ENCODE measurements at places on chromosomes 16 and 17. TPM values are rescaled to one million over a fixed set of nuclear protein-coding genes. Genes with fewer than 3 reads are reported as not detected.

The TNFRSF12A gene
- total RNA-seq, result 449 TPM

The CDK12 gene
- 40.8 TPM for total RNA-seq

The RSKR gene
- total RNA-seq, result 4.5 TPM

The ADAMTS18 gene
- not detected for total RNA-seq

The HAP1 gene
- total RNA-seq, result 0.82 TPM

The TBX21 gene
- not detected for total RNA-seq

DNA sequence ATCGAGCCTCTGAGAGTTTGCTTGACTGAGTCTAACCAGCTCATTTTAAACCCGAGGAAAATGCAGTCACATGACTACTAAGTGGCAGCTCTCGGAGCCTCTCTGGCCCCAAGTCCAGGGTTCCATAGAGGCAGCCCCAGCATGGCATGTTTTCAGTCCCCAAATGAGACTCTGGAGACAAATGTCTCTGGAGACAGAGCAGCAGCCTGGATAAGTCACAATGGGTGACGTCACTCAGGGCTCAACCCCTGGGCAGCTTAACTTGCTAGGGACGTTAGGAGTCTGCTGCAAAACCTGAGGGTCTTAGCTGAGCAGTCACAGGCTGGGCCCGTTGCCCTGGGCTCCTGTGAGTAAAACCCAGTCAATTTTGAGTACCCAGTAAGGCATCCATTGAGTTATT is 6.9 kb upstream of the STH start:
- DNase-seq, result no peak

DNA sequence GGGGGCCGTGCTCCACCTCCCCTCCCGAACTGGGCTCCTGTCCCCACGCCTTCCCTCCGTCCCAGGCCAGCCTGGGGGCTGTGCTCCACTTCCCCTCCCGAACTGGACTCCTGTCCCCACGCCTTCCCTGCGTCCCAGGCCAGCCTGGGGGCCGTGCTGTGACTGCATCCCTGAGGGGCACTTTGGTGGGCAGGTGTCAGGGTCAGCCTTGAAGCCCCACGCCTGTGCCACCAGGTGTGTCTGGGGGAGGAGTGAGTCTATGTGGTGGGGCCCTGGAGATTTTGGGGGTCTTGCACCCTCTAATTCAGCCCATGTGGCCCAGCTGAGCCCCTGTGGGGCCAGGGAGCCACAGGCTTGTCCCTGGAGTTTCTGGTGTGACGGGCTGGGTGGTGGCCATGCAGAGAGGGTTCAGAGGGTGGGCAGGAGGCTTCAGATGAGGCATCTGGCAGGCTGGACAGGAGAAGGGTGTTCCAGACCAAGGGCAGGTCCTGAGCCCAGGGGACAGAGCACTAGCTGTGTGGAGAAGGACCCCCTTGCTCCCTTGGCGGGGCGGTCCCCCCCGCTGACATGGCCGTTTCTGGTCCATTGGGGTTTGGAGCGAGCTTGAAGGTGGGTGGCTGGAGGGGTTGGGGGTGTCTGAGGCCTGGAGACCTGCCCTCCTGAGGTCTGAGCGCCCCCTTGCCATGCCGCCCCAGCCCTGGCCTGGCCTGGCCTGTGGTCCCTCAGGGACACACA is 8.2 kb downstream of the NHERF2 start:
- no peak for DNase-seq

- DNase-seq, result no peak
These were observed 34.6 kb upstream of the MYOCD start for GRCh38 chr17:12631076-12631475.

- no peak for DNase-seq
These were observed 69.6 kb upstream of the HS3ST3A1 start for GRCh38 chr17:13671341-13671740.

DNA sequence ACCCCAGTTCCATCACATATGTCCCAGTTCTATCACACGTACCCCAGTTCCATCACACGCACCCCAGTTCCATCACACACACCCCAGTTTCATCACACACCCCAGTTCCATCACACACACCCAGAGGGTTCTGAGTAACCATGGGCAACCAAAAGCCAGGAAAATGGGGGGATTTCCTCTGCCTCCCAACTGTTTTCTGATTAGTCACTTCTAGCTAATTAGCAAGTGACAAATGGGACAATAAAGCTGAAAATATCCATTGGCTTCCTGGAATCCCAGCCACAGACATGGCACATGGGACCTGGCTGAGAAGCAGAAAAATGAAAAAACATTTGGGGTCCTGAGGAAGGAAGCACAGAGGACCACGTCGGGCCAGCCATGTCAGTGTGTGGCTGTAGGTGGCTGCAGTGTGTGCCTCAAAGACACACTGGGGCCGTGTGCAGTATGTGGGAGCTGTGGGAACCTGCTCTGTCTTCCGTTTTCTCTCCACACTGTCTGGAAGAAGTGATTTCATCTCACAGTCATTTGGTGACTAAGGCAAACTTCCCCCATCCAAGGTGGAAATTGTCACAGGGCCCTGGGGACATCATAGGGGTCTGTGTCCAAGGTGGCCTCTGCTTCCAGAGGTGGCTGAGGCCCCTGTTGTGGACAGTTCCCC is 106.7 kb downstream of the CMIP start:
- peak; percentile 77 for DNase-seq

- DNase-seq, result no peak
These were observed 6.0 kb downstream of the PDP2 start for GRCh38 chr16:66886321-66886720.

DNA sequence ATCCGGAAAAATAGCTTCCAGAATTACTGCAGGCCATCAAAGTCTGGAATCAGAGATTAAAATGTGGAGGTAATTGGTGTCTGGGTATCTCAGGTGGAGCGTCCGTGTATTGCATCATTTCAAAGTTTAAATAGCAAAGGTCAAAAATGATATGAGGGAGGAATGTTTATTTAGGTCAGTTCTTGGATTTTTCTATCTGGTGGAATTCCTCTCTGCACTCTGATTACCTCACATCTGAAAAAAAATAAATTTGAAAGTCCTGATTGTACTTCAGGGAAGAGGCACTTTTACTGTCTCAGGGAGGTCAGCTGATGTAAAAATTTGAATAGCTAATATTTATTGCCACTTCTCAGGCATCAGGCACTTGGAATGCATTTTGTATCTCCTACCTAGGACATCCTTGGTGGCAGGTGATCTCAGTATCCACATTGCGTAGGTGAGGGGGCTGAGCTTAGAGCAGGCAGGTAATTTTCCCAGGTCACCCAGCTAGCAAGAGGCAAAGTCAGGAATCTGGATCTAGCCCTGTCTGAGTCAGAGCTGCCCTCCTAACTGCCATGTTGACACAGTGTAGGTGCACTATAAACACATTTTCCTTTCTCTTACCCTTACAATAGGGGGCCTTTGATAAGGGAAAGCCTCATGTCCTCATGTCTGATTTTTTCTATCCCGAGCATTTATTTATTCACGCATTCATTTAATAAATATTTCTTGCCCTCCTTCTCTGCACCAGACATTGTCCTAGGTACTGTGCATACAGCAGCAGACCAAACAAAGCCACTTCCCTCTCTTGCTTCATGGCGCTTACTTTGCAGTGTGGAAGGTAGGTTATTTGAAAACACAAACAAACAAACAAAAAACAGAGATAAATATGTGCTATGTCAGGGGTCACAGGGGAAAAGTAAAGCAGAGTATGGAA is 454.3 kb downstream of the HAPSTR1 start:
- no peak for DNase-seq

DNA sequence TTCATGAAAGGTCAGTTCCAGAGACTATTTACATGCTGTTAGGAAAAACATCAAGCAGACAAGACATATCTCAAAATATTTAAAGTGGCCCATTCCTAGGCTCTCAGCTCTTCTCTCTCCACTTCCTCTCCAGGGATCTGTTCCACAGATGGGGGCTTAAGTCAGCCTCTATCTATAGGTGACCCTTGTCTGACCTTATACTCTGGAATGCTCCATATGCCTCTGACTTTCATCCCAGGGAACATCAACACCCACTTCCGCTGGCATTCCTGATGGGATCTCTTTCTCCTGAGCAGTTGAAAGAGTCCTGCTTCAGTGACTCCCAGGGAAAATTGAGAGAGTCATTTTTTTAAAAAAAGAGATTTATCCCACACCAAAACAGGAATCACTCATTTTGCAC is 11.5 kb upstream of the WIPI1 start:
- DNase-seq, result no peak

DNA sequence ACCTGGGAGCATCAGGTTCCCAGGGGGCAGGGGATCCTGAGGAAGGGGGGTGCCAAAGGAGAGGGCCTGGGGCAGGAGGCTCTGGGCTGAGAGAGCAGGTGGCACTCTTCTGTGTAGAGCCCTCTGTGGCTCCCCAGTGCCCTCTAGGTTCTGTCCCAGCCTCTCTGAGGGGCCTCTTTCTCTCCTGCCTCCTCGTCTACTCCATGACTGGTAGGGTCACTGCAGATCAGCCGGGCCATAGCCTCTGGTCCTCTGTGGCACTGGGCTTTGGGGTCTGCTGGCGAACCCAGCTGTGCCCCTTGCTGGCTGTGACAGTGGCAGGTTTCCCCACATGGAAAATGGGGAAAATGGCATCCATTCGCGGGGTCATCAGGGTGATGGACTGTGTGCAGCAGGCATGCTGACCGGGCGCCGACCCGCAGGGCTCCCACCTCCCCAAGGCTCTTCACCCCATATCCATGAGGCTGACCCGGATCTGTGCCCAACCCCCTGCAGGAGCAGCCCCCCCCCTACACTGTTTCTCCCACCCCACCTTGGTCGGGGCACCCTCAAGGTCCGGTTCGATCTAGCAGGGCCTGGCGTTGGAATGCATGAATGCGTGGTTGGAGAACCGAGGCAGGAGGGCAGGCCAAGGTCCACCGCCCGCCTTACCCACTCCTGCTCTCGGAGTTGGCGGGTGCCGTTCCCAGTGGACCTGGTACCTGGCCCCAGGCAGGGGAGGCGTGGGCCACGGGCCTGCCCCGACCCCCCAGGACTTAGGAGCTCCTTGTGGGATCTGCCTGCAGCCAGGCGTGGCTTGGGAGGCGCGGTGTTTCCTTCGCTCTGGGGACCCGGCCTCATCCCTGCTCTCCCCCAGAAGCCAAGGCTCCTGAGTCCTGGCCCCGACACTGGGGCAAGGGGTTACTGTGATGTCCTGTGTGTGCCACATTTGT is 6.5 kb downstream of the GLIS2 start:
- no peak for DNase-seq

- no peak for DNase-seq
These were observed 113.3 kb downstream of the ZNF423 start for GRCh38 chr16:49742428-49743202.

GRCh38 chr16:4365014-4365406 is 6.6 kb upstream of the VASN start:
- DNase-seq, result no peak

DNA sequence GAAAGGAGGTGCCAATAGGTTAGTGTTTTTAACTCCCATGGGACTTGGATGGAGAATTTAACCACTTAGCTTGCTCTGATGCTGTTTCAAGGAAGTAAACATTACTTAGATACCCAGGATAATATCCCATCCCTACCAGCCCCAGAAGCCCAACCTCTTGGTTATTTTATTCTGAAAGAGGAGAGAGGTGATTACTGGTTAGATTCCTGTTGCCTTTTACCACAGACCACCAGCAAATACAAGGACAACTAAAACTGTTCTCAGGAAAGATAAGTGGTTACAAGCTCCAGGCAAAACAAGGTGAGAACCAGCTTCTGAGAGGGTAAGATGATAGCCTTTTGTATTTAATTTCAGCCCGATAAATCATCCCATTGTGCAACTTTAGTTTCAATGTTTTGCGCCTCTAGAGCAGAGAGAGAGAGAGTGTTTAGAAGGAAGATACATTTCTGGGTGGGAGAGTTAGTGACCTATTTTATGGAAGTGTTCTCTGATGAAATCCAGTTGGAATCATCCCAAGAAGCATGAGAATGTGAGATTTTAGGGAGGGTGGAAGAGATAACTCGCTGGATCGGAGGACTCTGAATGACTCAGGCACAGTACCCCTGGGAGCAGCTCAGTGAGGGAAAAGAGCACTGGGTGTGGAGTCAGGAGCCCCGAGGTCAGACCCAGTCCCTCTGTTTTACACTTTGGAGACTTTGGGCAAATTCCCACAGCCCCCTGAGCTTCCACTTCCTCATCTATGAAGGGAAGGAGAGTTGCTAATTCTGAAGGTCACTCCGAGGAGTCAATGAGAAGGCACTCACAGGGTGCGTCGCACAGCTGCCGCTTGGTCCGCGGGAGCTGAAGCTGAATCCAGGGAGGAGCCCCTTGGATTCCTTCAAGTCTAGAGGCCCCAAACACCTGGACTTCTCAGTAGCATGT is 12.1 kb downstream of the GLP2R start:
- DNase-seq, result peak; percentile 15

GRCh38 chr16:1792836-1793577 is 498 bp downstream of the IGFALS start:
- DNase-seq, result no peak

GRCh38 chr17:41705271-41705991 is 6.7 kb upstream of the GAST start:
- DNase-seq, result no peak
